ENCODE measurements at places on chromosomes 12 and 14. TPM values are rescaled to one million over a fixed set of nuclear protein-coding genes. Genes with fewer than 3 reads are reported as not detected.

CLEC1B gene
- total RNA-seq = not detected

EPYC gene
- not detected for total RNA-seq

KITLG gene
- 15.0 TPM for total RNA-seq

GLIPR1L2 gene
- 0.20 TPM for total RNA-seq

SIX6 gene
- not detected for total RNA-seq

FGF23 gene
- total RNA-seq = not detected

SLC39A2 gene
- total RNA-seq = not detected

KERA gene
- total RNA-seq = not detected
